ENCODE measurements at places on chromosomes 13 and 19.

GRCh38 chr13:37338726-37339385 lies 233.4 kb upstream of the CSNK1A1L start:
- no peak for DNase-seq

DNA sequence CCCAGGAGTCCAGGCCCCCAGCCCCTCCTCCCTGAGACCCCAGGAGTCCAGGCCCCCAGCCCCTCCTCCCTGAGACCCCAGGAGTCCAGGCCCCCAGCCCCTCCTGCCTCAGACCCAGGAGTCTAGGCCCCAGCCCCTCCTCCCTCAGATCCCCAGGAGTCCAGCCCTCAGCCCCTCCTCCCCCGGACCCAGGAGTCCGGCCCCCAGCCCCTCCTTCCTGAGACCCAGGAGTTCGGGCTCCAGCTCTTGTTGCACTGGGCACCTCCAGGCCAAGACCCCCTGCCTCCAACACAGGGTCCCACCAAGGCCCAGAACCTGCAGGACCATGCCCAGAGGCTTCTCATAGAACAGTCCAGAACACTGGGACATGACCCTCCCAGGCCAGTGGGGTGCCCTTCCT lies 3.8 kb downstream of the ERCC1 start:
- DNase-seq: no peak

- DNase-seq: no peak
Observed at GRCh38 chr13:76329866-76330580, 556.2 kb downstream of the KCTD12 start.

DNA sequence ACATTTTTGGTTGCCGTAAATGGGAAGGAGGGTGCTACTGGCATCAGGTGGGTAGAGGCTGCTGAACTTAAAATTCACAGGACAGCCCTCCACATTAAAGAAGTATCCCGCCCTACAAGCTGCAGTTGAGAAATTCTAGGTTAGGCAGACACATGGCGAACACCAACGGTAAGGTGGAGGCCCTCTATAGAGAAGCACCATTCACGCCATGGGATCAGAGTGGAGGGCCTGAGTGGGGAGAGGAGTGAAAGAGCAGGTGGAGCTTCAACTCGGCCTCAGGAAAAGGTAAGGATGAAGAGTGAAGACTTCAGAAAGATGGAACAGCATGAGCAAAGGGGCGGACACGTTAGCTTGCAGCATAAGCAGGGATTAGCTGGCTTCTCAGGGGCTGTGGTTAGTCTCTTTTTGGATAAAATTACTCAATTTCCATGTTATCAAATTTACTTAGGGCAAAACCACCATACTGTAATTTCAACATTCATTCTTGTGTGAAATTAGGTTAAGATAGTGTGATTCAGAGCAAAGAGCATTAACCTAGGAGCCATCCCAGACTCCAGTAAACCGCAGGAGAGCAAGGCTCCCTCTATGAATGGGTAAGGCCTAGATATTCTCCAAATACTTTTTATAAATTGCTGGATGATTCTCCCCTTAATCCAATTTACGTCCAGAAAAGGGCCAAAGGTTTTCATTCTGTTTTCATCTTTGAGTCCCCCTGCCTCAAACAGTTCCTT lies 1.2 kb downstream of the EEF1AKMT1 start:
- peak; percentile 43 for DNase-seq

GRCh38 chr13:30720172-30720869 lies 15.0 kb upstream of the ALOX5AP start:
- peak; percentile 73 for DNase-seq

GRCh38 chr13:101451641-101452040 lies 834 bp upstream of the ITGBL1 start:
- no peak for DNase-seq

DNA sequence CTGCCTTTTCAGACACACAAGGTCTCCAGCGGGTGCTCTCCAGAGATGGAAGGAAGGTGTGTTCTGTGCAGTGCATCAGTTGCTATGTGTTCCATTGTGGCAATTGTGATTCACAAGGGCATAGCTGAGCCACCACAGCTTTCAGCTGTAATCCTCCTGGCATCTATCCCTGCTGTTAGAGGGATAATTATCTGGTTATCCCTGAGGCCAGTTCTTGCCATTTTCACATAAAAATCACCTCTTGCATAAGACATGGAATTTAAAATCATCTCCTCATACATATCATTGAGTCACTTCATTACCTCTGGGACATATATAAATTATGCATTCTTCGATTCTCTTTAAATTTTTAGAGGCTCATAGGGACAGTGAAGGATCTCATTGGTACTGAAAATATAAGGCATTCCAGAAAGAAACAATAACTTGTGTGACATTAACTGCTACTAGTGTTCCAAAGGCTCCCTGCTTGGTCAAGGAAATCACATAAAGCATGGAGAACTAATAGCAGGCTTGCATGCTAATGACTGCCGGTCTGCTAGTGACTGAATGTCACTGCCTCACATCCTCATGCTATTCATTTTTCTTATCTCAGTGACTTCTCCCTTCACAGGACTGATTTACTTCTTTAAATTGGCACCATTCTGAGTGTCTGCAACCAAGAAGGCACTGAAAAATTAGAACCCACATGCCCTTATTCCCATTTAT lies 214.0 kb downstream of the ENOX1 start:
- no peak for DNase-seq

Measured in hematopoietic multipotent progenitor cell treated with erythropoietin and hydrocortisone succinate and interleukin-3 and kit ligand, for 6 days (in vitro differentiated cells).